ENCODE measurements at places on chromosomes 5 and 9. TPM values are rescaled to one million over a fixed set of nuclear protein-coding genes. Genes with fewer than 3 reads are reported as not detected.

Gene SHROOM1
- 2.7 TPM for total RNA-seq

Gene CPLANE1
- 10.0 TPM for total RNA-seq

Gene GABBR2
- total RNA-seq: not detected

Gene OR2K2
- not detected for total RNA-seq

Gene TTLL11
- 6.4 TPM for total RNA-seq

Gene MORN5
- not detected for total RNA-seq

Gene TAF1L
- not detected for total RNA-seq

Gene AUH
- total RNA-seq: 10.6 TPM

Gene ZFP2
- 1.1 TPM for total RNA-seq

Gene NUTM2G
- total RNA-seq: not detected

Gene FAM81B
- total RNA-seq: not detected

Gene FAT2
- 117 TPM for total RNA-seq

Gene FAM221B
- not detected for total RNA-seq

Gene TRUB2
- 15.2 TPM for total RNA-seq

Gene CAVIN4
- 0.38 TPM for total RNA-seq

Gene PCDHGA7
- 3.1 TPM for total RNA-seq

Gene WDR38
- not detected for total RNA-seq

Gene SH2D3C
- 0.38 TPM for total RNA-seq

Gene PRRT1B
- total RNA-seq: not detected

Gene CDX1
- not detected for total RNA-seq

All from esophagus squamous epithelium (tissue), 5 donors.